ENCODE measurements at places on chromosomes 4 and X.

DNA sequence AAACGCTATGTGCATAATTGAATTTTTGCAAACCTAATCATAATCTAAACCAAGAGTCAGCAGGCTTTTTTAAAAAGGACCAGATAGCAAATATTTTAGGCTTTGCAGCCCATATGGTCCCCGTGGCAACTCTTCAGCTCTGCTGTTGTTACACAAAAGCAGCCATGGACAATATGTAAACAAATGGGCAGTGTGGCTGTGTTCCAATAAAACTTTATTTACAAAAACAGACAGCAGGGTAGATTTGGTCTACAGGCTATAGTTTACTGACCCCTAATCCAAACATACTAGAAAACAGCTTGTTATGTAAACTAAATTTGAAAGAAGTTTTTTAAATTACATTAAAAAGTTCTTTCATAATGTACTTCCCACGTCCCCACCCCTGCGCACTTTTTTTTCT is 53.1 kb downstream of the FUNDC1 start:
- no peak for DNase-seq

- no peak for DNase-seq
Measured at GRCh38 chr4:159042097-159042605, 60.7 kb upstream of the RAPGEF2 start.

DNA sequence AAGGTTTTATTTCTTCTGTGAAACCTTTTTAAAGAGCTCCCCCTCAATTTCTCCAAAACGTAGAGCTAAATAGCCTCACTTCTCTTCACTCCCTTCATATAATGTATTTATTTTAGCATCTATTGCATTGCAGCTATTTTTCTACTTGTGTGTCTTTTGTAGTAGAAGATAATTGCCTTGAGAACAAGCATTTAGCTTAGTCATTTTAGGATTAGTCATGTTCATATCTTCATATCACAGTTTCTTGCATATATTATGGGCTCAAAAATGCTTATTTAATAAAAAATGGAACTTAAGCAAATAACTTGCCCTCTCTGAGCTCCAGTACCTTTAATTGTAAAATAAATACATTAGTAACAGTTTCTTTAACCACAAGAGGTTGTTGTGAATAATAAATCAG is 72.1 kb upstream of the SPANXC start:
- DNase-seq: no peak

- DNase-seq: no peak
Measured at GRCh38 chr4:126762663-126763247, 870.0 kb upstream of the INTU start.

DNA sequence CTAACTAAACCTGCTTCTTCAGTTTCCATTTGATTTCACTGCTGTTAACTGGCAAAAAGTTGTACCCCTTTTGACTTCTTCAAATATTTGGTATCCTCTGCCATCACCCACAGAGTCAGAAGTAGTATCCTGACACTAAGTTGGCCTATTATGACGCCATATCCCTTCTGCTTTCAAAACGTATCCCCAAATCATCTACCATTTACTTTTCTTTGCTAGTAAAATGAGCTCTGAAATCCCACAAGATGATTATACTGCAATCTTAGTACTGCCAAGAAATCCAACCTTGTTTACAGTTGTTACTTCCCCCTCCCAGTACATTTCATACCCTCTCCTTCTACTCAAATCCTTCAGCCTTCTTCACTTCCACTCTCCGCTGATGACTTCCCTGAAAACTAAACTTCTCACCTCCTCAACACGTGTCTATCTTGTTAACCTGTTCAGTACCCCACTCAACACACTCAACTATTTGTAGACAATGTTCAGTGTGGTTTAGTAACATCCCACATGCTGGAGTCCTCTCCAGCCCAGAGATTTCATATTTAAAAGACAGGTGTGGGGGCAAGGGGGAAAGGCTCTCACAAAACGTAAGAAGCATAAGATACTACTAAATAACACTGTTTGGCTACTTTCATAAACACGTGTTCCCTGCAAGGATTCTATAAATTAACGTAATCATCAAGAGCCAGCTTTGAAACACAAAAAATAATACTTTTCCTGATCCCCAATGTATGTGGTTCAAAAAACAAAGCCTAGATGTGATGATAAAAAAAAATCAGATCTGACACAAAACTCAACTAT is 1.3 kb downstream of the NAF1 start:
- DNase-seq: no peak

- no peak for DNase-seq
Measured at GRCh38 chr4:25856756-25857155, 6.0 kb downstream of the SEL1L3 start.

DNA sequence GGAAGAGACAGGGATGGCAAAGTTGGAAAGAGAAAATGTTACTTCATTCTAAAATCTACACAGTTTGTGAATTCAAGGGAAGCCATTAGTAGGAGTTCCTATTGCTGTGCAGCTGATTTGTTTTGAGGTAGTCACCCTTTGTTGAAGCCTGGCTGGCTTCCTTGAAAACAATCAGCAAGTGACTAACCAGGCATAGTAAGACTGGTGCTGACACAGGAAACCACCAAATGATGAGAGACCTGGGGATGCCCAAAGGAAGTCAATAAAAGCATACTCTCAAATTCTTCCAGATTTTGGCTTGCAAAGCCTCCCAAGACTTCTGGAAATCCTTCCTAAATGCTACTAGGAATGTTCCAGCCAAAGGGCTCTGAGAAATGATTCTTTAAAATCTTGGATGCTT is 23.9 kb upstream of the PRDM8 start:
- peak; percentile 65 for DNase-seq

DNA sequence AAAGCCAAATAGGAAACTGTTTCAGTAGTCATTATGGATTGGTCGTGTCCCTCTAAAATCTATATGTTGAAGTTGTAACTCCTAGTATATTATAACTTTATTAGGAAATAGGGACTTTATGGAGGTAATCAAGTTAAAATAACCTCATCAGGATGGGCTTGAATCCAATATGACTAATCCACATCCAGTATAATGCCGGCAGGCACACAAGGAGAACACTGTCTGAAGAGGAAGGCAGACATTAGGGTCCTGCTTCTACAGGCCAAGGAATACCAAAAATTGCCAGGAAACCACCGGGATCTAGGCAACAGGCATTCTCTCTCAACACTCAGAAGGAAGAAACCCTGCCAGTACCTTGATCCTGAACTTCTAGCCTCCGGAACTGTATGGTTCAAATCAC is 130.3 kb downstream of the ATP10D start:
- DNase-seq: no peak

DNA sequence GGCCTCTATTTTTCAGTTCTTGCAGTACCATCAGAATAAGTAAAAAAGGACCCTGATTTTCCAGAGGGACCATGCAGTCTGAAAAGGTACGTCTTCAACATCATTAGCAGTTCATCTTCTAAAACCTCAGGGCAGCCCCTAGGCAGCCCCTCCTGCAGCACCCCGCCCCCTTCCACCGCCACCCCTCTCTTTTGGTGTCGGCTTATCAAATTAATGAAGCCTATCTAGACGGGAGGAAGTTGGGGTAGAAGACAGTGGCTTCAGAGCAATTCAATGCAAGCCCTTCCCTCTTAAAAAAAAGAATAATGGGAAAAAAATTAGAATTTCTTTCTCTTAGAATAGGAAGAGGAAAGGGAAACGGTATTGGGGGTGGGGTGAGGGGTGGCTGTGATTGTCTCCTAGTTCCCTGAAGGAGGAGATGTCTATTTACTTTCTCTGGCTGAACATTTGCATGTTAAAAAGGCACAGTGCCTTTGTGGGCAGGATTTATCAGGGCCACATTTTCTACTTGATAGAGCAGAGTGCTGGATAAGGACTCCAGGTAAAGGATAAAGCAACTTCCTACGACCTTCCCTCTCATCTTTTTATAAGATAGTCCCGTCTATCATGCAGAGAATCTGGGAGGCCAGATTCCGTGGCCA is 159.4 kb downstream of the MGST2 start:
- no peak for DNase-seq

DNA sequence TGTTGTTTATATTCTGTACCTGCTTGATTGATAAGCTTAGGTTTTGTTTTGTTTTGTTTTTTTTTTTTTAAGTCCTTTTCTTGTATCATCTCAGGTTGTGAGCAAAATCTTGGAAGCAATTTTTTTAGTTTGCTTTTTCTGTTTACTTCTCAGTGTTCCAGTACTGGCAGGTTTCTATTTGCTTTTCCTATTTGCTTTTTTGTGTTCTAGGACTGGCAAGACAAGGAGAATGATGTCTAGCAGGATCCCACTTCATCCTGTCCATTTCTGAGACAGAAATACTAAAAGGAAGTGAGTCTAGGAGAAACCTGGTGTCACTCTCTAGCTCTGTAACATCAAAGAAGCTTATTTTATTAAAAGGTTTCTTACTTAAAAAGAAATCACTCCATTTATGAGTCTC is 15.6 kb downstream of the CXCL13 start:
- DNase-seq: no peak

GRCh38 chr4:8748236-8748575 is 123.4 kb downstream of the HMX1 start:
- DNase-seq: no peak

DNA sequence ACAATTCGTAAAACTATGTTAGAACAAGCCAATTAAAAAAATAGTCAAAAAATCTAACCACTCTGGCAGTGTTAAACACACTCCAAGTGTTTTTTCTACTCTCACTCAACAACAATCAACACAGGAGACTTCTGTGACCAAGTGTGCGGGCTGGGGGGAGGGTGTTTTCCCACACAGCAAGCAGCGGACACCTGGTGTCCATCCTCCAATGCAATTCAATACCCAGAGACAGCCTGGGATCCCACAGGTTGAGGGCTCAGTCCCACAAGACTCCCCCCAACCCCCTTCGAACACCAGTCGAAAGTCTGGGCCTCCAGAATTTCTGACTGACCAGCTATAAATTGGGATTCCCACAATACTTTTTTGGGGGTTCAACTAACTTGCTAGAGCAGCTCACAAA is 8.3 kb upstream of the PIM2 start:
- no peak for DNase-seq

GRCh38 chr4:81921751-81922159 is 450.0 kb upstream of the RASGEF1B start:
- DNase-seq: no peak

DNA sequence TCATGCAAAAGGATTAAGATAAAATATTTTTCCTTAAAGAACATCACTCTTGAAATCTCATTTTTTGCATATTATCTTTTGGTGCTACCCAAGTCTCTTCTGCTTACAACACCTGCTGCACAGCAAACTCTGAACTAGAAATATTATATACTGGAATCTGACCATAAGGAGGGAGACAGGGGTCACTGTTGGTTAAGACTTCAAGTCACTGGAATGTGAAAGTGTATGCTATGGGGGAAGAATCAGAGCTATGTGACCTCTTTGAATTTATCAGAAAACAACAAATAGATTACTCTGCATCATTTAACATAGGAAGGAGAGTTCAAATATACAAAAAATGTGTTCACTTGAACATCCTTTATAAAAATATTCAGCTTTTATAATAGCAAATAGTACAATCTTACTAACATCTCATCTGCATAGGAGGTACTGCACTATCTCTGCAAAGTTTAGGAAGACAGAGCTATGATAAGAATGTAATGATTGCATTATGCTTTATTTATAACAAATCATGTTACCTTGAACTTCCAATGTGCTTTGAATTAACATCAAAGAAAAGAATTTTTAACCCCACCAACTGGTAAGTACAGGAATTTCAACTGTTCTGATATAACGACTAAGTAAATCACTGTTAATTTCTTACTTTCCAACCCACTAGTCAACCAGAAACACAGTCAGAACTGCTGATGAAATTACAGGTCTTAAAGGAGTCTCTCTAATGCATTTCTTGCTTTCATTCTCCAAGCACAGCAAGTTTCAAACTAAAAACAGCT is 69.8 kb downstream of the ZNF827 start:
- no peak for DNase-seq

- DNase-seq: no peak
Measured at GRCh38 chr4:185845966-185846365, 34.0 kb upstream of the SORBS2 start.

DNA sequence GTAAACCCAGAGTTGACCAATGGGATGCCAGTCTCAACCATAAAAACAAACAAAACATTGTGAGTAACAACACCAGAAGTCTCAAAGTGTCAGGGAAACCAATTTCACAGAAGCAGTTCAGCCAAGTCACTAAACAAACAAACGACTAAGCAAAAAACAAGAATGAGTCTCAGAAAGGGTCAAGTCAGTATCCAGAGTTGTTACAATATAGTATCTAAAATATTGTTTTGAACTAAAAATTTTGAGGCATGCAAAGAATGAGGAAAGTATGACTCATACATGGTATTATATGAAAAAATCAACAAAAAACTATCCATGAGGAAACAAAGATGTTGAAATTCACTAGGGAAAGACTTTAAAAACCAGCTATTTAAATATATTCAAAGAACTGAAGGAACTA is 70.6 kb downstream of the AR start:
- no peak for DNase-seq

DNA sequence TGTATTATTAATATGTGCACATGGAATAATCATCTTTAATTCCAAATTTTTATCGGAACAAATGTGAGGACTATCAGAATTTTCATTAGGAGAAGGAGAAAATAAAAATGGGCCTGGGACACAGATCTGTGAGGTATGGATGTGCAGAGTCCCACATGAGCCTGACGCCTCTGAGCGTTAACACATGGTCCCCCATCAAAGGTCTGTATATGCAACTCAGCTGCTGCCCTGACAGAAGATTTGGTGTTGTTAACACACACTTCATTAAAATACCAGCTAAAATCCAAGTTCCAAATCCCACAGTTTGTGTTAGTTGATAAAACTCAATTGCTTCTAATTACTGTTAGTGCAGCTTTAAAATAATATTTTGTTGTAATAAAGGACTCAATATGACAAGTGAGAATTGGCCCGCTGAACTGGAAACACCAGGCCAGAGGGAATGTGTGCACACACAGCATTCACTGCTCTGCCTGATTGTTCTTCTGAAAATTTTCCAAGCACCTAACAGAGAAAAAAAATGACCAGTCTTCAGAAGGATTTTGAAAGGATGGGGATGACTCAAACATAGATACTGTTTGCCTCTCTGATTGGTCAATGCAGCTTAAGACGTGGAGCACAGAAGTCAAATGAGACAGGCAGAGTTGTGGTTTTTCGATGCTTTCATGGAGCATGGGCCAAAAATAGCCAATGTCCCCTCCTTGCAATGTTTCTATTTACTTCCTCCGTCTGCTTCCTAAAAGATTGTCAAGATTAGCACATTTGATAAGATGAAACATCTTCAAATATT is 266.6 kb downstream of the NKX6-1 start:
- no peak for DNase-seq

DNA sequence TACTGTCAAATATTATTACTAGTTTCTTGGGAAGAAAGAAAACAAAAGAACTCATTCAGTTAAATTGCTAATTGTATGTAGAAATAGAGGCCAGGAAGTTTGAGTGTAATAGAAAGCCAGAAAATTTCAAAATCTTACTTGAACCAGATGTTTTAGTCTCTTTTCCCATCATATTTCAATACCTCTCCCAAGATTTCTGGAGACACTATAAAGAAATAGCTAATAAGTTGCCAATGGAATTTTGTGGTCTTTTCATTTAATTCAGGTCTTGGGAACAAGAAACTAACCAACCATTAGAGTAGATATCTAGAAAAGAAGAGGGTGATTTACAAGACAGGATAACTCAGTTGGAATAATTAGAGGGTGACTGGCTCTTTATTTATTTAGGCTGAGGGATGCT is 112.2 kb downstream of the AGTR2 start:
- no peak for DNase-seq

- DNase-seq: peak; percentile 51
Measured at GRCh38 chrX:52988985-52989917, 30.9 kb upstream of the FAM156A start.

GRCh38 chr4:61505773-61506685 is 305.9 kb downstream of the ADGRL3 start:
- no peak for DNase-seq

Data from stimulated activated CD4-positive, alpha-beta T cell treated with anti-CD3 and anti-CD28 coated beads, Interleukin-1b, Interleukin-23, amount 100 ng/mL, for 48 hours (primary cell).